ENCODE measurements at places on chromosomes 5 and 9.
A peak's percentile ranks its signal among the peaks of the same experiment; 100 is the strongest.

DNA sequence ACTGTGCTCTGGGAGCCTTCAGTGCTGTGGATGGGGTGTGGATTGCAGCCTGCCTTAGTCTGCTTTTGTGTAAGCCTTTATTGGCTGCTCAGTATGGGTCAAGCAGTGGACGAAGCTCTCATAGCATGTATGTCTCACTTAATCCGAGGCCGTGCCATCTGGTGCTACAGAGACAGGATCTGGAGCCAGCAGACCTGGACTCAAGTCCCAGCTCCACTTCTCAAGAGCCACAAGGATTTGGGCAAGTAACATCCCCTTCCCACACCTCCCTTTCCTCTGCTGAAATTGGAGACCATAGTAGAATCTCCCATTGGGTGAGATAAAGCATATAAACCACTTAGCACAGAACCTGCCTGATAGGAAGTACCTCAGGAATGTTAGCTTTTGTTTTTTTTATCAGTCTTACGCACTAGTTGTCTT, 23.4 kb upstream of the LECT2 start:
- DNase-seq: no peak
- H3K36me3 ChIP-seq: no peaks in the 10 kb centered on the region
- H3K4me3 ChIP-seq: no peak overlapping the region
- H3K27ac ChIP-seq: no peak overlapping the region

DNA sequence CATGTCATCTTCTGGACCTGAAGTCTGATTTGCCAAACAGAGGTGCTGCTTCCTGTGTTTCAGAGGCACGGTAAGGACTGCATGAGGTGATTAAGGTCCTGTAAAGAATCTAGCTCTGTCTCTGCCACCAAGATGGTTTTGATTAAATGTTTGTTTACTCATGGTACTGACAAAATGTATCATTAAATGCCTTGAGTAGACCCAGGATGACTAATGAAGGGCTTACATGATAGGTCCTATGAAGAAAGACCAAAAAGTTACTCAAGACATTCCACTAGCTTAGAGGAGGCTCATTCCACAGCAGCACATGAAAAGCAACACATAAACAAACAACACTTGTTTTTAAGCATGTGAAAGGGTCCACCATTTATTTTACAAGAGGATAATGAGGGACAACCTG, 100.9 kb downstream of the BOD1 start:
- H3K36me3 ChIP-seq: no peaks in the 10 kb centered on the region
- peaks cover 23% of the 10 kb centered on the region for H3K4me1 ChIP-seq
- no peak overlapping the region for H3K4me3 ChIP-seq
- H3K27me3 ChIP-seq: no peaks in the 10 kb centered on the region
- H3K27ac ChIP-seq: no peak overlapping the region

DNA sequence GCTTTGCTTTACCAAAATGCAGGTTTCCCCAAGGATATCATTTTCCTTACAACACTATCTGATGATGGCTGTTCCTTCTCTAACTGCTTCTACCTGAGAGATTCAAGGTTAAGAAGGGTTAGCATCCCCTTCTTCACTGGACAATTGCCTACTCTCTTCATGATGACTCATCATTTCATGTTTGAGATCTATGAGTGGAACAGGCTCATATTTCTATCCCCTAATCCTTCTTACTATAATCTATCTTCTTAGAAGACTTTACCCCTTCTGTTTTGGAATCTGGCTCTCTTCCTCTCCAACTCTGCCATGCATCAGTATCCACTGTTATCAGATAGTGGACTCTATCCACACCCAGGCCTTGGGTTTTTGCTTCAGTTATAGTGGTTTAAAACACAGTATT, 54.3 kb downstream of the NR3C1 start:
- no peaks in the 10 kb centered on the region for H3K27me3 ChIP-seq
- peaks cover 10% of the 10 kb centered on the region for H3K4me1 ChIP-seq
- no peak overlapping the region for H3K27ac ChIP-seq
- H3K36me3 ChIP-seq: no peaks in the 10 kb centered on the region

- no peak overlapping the region for H3K27ac ChIP-seq
- no peaks in the 10 kb centered on the region for H3K4me1 ChIP-seq
- H3K27me3 ChIP-seq: peaks cover 3% of the 10 kb centered on the region
These were observed 20.0 kb downstream of the SLC24A2 start for GRCh38 chr9:19768798-19769197.

DNA sequence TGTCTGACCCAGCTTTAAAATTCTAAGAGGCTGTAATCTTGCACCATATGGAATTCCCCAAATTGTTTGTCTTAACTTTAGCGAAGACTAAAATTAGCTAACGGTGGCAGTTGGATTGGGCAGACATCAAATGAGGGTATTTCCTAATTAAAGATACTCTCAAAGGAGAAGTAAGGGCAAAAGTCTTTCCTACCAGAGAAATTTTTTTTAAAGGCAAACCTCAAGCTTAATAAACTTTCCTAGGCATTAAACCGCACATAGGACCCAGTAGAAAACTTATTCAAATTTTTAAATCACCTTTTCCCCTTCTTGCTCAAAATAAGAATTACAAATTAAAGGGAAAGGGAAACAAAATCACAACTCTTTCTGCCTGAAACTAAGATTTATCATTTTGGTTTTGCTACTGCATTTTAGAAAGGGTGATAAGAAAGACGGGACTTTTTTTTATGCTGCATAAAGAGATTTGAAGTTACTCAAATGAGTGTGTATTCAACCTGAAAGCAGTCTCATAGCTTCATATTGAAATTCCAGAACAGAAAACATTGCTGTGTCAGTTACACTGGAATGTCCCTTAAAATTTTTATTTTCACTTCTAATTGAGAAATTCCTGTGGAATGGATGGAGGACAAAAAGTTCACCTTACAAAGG, 189.1 kb upstream of the PTGER4 start:
- H3K27ac ChIP-seq: no peak overlapping the region
- peaks cover 9% of the 10 kb centered on the region for H3K4me1 ChIP-seq
- H3K36me3 ChIP-seq: no peaks in the 10 kb centered on the region

DNA sequence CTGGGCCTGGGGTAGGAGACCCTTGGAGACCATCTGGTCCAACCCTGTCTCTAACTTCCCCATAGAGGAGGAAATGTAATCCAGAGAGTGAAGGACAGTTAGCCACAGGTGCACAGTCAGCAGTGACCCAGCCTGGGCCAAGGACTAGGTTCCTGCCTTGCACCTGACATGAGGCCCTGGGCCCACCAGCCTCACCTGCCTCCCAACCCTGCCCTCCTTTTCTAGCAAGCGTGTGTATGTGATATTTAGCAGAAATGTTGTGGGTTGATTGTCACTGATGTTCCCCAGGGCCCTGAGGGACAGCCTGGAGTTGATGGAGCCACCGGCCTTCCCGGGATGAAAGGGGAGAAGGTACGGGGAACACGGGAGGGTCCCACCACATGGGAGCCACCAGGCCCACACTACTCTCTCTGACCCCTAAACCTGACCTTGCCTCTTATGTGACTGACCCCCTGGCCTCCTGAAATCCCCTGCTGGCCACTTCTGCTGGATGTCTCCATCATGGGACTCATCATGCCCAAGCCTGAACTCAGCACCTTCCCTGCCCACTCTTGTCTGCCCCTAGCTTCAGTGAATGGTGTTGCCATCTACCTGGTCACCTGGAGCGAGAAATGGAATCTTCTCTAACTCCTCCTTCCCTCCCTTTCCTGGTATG, 79.2 kb upstream of the TGFBR1 start:
- no peak overlapping the region for H3K27ac ChIP-seq
- DNase-seq: no peak
- no peaks in the 10 kb centered on the region for H3K36me3 ChIP-seq

GRCh38 chr5:17256171-17256570, 38.7 kb downstream of the BASP1 start:
- no peaks in the 10 kb centered on the region for H3K27me3 ChIP-seq
- no peaks in the 10 kb centered on the region for H3K4me1 ChIP-seq
- no peak for DNase-seq
- H3K27ac ChIP-seq: no peak overlapping the region

GRCh38 chr9:136305804-136306203, 1.9 kb upstream of the CCDC187 start:
- H3K27ac ChIP-seq: no peak overlapping the region
- H3K36me3 ChIP-seq: no peaks in the 10 kb centered on the region
- H3K27me3 ChIP-seq: peaks cover 16% of the 10 kb centered on the region
- no peak for DNase-seq
- H3K4me1 ChIP-seq: no peaks in the 10 kb centered on the region

GRCh38 chr9:107274096-107274495, 9.0 kb upstream of the RAD23B start:
- H3K27me3 ChIP-seq: peaks cover 17% of the 10 kb centered on the region
- no peak overlapping the region for H3K4me3 ChIP-seq
- H3K27ac ChIP-seq: no peak overlapping the region

GRCh38 chr5:31770998-31771397, 132.1 kb downstream of the PDZD2 start:
- peaks cover 16% of the 10 kb centered on the region for H3K4me1 ChIP-seq
- H3K4me3 ChIP-seq: no peak overlapping the region
- H3K27ac ChIP-seq: no peak overlapping the region
- DNase-seq: no peak

GRCh38 chr9:14741369-14741768, 18.8 kb upstream of the CER1 start:
- H3K4me1 ChIP-seq: no peaks in the 10 kb centered on the region
- H3K27ac ChIP-seq: peak overlapping the region; percentile 19
- H3K4me3 ChIP-seq: no peak overlapping the region
- no peaks in the 10 kb centered on the region for H3K27me3 ChIP-seq
- peaks cover 54% of the 10 kb centered on the region for H3K36me3 ChIP-seq
- no peak for DNase-seq

DNA sequence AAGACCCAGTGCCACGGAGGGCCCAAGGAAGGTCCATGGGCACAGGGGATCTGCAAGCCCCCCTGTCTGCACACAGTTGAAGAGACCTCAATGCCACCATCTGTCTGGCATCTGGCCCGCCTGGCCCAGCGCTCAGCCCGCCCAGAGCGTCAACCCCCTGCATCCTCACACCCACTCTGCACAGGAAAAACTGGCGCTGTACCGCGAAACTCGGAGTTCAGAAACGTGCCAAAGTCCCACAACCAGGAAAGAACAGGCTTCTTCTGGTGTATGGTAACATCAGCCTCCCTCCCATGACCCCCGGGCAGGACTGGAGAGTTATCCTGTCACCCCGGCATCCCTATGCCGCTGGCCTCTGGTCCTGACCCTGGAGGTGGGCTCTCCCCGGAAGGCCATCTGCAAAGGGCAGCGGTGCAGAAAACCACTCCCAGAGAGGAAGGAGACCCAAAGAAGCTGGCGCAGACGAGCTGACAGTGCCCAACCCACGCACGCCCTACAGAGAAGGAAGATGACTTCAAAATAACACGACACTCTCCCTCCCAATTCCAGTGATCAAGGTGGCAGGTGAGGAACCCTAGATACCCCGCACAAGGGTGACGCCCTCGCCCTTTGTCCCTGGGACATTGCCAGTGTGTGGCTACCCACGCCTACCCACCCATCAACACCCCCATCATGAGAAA, 18.9 kb downstream of the VAV2 start:
- no peaks in the 10 kb centered on the region for H3K36me3 ChIP-seq
- peak overlapping the region; percentile 46 for H3K4me3 ChIP-seq
- DNase-seq: peak; percentile 38
- H3K27ac ChIP-seq: no peak overlapping the region
- H3K4me1 ChIP-seq: peaks cover 75% of the 10 kb centered on the region

GRCh38 chr9:35822926-35823325, 5.6 kb downstream of the FAM221B start:
- H3K27me3 ChIP-seq: peaks cover 10% of the 10 kb centered on the region
- H3K4me1 ChIP-seq: peaks cover 26% of the 10 kb centered on the region
- no peaks in the 10 kb centered on the region for H3K36me3 ChIP-seq
- H3K27ac ChIP-seq: no peak overlapping the region
- no peak for DNase-seq
- H3K4me3 ChIP-seq: no peak overlapping the region

GRCh38 chr5:153901449-153901848, 137.3 kb downstream of the FAM114A2 start:
- H3K27ac ChIP-seq: peak overlapping the region; percentile 44
- H3K4me3 ChIP-seq: no peak overlapping the region
- no peaks in the 10 kb centered on the region for H3K36me3 ChIP-seq
- DNase-seq: no peak

- no peak for DNase-seq
- H3K4me3 ChIP-seq: no peak overlapping the region
- H3K4me1 ChIP-seq: peaks cover 26% of the 10 kb centered on the region
- H3K27ac ChIP-seq: no peak overlapping the region
- H3K27me3 ChIP-seq: no peaks in the 10 kb centered on the region
- no peaks in the 10 kb centered on the region for H3K36me3 ChIP-seq
These were observed 130.1 kb downstream of the RPS23 start for GRCh38 chr5:82147860-82148573.

DNA sequence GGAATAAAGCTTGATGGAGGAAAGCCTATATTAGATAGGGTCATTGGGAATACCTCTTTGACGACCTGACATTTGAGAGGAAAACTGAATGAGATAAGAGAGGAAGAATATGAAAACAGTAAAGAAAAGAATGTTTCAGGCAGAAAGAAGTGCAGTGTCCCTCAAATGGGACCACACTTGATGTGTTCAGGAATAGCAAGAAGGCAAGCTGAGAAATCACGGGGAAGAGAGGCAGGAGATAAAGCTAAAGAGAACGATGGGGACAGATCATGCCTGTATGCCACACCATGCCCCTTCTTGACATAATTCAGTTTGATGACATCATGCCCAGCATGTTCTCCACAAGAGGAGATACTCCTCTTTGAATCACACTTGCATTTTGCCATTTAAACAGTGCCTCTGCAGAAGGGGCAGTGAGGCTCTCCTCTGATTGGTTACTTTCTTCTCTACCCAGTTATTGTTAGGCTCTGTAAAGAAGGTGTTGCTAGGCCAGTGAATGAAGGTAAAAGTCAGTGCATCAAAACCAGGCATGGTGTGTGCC, 7.6 kb downstream of the AP3S1 start:
- no peak overlapping the region for H3K4me3 ChIP-seq
- peaks cover 15% of the 10 kb centered on the region for H3K36me3 ChIP-seq
- H3K27ac ChIP-seq: no peak overlapping the region
- DNase-seq: no peak

DNA sequence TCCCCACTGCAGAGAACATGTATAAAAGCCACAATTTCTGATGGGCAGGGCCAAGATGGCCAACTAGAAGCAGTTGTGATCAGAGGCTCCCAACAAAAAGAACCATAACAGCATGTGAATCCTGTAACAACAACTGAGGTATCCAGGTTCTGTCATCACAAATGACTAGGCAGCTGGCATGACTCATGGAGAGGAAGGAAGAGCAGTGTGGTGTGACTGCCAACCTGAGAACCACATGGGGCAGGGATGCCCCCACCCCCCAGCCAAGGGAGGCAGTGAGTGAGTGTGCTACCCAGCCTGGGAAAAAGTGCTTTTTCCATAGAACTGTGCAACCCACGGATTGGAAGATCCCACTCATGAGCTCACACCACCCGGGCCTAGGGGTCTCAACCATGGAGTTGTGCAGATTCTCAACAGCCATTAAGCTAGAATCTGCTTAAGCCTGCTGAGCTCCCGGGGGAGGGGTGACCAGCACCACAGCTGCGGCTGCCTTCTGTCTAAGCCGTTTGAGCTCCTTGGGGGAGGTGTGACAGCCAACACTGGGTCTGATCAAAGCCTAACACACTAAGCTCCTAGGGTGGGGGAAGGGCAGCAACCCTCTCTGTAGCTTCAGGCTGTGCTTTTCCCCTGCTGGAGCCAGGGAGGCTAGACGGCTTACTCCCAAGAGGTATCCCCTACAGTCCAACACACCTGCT, 80.1 kb upstream of the DMAC1 start:
- H3K36me3 ChIP-seq: peaks cover 37% of the 10 kb centered on the region
- H3K4me1 ChIP-seq: peaks cover 29% of the 10 kb centered on the region
- H3K27ac ChIP-seq: peak overlapping the region; percentile 27
- DNase-seq: peak; percentile 34

GRCh38 chr5:129767927-129768380, 20.1 kb downstream of the MINAR2 start:
- peak; percentile 76 for DNase-seq
- H3K27ac ChIP-seq: no peak overlapping the region
- H3K27me3 ChIP-seq: no peaks in the 10 kb centered on the region
- H3K36me3 ChIP-seq: no peaks in the 10 kb centered on the region
